ENCODE measurements at places on chromosomes 13 and 19.
A peak's percentile ranks its signal among the peaks of the same experiment; 100 is the strongest.

DNA sequence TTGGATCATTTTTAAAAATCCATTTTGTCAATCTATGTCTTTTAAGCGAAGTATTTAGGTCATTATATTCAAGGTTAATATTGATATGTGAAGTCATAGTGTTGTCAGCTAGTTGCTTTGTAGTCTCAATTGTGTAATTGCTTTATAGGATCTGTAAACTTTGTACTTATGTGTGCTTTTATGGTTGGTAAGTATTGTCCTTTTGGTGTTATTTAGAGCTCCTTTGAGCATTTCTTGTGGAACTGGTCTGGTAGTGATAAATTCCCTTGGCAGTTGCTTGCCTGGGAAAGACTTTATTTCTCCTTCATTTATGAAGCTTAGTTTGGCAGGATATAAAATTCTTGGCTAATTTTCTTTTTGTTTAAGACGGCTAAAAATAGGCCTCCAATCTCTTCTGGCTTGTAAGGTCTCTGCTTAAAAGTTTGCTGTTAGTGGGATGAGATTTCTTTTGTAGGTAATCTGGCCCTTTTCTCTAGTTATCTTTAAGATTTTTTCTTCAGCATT, 368.8 kb downstream of the SPRY2 start:
- DNase-seq = no peak

GRCh38 chr19:28208745-28209144, 1004.2 kb downstream of the UQCRFS1 start:
- no peak for DNase-seq

DNA sequence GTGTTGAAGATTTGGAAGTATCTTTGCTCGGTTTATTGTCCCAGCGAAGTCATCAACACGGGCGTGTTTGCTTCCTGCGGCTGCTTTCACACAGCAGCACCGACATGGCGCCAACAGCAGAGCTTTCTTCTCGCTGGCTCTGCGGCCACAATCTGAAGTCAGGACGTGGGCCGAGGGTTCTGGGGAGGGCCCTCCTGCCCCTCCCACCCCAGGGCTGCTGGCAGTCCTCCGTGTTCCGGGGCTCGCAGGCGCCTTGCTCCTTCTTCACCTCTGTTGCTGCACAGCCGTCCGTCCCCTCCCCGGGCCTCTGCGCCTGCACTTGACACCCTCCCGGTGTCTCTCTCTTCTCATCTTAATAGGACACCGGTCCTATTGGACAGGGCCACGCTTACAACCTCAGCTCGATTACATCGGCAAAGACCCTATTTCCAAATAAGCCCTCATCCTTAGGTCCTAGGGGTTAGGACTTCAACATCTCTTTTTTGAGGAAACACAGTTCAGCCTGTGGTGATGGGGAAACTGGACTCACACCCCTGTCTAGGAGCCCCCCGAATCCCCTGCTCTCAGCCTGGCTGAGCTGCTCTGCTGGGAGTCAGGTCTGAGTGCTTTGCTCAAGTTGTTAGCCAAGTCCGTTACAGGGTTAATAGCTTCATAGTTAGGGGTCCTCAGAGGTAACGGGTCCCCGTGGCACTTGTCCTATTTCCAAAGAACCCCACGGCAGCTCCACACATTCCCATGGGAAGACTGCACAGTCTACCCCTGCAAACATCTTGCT, 2.7 kb upstream of the TEX29 start:
- DNase-seq = no peak

DNA sequence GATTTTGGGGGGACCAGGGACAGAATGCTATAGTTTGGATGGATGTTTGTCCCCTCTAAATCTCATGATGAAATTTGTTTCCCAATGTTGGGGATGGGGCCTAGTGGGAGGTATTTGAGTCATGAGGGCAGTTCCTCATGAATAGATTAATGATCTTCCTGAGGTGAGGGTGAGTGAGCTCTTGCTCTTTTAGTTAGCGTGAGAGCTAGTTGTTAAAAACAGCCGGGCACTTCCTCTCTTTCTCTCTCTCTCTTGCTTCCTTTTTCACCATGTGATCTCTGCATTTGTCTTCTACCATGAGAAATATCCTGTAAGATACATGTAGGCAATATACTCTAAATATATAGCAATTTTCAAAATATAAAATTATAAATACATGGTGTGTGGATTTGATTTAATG, 290.8 kb upstream of the PCDH9 start:
- DNase-seq = no peak

DNA sequence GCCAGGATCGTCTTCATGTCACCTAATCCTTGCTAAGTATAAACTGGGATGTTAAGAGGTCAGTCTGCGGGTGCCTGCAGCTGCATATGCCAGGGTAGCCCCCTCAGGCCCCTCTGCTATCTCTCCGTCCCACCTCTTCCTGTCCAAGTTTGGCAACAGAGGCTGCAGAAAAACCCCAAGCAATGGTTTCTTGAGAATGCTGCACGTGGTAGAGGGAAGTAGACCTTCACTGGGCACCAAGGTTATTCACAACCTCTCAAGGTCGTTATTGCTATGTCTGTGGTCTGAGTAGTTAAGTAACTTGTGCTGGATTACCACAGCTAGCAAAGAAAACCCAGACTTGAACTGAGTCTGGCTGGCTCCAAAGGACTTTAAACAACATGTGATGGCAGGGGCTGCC, 77.9 kb upstream of the XPO4 start:
- DNase-seq = no peak

DNA sequence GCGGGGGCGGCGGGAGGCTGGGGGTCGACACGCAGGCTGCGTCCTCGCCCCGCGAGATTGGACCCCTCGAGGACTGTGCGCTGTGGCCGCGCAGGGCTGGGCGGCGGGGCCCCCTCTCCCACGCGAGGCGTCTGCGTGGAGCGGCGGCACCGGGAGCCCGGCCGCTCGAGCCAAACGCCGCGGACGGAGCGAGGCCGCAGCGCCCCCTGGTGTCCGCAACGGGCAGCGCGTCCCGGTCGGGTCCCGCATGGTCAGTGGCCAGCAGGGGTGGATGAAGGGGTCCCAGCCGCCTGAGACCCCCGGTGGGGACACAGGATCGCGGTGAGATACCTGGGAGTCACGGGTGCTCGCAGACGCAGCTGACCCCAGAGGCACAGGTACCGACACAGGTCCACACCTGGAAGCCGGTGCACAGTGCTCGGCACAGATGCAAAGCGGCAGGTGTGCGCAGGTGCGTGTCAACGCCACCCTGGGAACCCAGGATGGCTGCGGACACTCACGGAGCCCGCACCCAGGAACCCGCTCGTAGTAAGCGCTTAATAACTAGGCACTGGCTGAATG, 2.1 kb upstream of the CIRBP start:
- DNase-seq = no peak

GRCh38 chr13:86757236-86757978, 913.8 kb upstream of the SLITRK5 start:
- peak; percentile 52 for DNase-seq

- DNase-seq = no peak
Observed at GRCh38 chr13:111568290-111568689, 247.8 kb downstream of the TEX29 start.

DNA sequence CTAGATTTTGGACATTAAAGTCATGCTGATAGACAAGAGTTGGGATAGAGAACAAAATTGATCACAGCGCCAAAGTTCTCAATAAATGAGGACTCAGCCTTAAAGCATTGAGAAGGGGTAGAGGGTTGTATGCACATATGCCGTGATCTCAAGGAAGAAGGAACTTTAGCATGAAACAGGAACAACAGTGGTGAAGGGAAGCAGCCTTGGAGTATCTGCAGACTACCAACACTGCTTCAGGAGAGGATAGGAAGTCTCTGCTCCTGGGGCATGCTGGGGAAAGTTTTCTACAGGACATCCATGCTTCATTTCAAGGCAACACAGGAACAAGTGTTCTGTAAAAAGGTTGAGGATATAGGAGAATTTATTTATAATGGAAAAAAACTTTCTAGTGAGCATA, 111.9 kb upstream of the MLNR start:
- DNase-seq = no peak

GRCh38 chr13:43088093-43088511, 64.7 kb downstream of the DNAJC15 start:
- no peak for DNase-seq

DNA sequence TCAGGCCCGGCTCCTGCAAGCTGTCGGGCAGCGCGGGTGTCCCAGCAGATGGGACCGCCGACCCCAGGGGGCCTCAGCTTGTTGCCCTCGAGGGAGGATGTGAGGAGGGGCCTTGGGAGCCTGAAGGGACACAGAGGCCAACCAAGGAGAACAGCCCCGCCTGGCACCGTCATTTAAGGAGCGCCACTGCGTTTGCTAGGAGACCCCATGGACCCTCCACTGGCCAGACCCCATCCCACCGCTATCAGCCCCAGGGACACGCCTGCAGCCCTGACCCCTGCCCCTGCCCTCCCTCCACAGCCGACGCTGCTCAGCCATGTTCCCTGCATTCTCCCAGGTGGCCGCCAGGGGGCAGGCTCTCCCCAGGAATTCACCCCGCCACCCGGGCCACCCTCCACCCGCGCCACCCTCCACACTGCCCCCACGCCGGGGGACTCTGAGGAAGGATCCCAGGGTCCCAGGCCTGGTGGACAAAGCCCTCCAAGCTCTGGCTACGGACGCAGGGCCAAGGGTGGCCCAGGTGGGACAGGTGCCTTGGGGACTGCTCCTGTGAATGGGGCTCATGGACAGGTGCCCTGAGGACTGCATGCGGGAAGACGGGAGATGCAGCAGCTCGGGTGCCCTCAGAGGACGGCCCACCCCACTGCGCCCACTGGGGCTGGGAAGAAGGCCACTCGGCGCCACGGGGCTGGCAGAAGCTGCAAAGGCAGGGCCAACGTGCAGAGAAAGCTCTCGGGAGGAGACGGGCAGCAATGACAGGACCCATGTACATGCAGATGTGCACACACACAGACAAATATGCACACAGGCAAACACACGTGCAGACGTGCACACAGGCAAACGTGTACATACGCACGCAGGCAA, 34.4 kb downstream of the PIP5K1C start:
- DNase-seq = no peak

GRCh38 chr19:35870798-35871197, 2.4 kb downstream of the APLP1 start:
- no peak for DNase-seq

DNA sequence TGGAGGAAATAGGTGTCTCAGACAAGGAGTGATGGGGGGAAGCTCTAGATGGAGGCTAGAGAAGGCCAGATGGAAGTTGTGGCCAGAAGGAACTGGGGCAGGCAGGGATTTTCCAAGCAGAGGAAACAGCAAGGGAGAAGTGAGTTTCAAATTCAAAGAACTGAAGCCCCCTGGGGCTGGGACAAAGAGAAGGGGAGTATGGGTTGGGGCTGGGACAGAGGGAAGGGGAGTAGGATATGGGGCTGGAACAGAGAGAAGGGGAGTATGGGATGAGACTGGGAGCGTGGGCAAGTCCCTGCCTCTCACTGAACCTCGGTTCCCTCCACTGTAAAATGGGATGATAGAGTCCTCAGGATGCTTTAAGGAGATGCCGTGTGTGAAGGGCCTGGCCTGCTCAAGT, 1.9 kb upstream of the GTF2F1 start:
- peak; percentile 25 for DNase-seq

- no peak for DNase-seq
Observed at GRCh38 chr19:17202249-17202648, 12.9 kb upstream of the USE1 start.

DNA sequence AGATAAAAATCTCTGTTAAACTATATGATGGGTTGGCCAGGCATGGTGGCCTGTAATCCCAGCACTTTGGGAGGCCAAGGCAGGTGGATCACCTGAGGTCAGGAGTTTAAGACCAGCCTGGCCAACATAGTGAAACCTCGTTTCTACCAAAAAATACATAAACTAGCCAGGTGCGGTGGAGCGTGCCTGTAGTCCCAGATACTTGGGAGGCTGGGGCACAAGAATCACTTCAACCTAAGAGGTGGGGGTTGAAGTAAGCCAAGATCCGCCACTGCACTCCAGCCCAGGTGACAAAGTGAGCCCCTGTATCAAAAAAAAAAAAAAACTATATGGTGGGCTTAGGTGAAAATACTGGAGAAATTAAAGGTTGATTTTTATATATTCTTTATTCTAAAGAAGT, 11.3 kb downstream of the TBC1D4 start:
- no peak for DNase-seq

DNA sequence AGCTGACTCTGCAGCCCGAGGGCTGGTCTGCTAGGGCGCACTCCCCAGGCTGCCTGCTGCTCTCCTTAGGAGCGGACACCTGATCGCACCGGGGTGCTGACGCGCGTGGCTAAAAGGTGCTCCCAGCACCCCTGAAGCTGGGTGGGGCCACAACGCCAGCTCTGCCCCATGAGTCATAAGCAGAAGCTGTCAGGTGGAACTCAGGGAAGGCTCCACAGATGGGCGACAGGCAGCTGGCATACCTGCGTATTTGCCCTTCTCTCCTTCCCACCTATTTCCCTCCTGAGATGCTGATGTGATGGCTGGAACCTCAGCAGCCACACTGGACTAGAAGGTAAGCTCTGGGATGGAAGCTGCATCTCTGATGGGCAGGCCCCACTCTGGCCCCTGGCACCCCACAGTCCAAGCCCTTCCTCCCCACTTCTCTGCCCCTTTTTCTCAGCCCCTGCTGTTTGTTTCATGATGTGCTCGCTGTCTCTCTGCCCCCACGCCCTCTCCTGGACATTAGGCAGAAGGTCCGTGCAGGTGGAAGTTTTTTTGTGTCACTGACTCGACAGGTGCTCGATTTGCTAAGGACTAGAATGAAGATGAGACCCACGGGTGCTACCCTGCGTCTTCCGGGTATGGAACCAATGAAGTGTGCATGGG, 30.3 kb upstream of the CACTIN start:
- no peak for DNase-seq

DNA sequence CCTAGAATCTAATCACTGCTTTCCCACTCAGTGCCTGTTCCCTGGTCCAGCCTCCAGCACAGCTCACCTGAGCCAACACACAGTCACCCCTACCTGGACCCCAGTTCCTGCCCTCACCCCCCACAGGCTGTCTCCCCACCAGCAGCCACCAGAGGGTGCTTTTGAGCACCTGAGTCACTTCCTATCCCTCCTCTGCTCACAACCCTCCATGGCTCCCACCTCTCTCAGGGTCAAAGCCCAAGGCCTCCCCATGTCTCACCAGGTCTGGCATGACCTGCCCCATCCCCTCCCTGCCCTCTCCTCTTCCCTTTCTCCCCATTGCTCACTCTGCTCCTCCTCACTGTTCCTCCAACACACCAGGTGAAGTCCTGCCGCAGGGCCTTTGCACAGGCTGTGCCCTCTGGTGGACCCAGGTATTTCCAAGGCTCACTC, 7.1 kb upstream of the DPP9 start:
- no peak for DNase-seq

- no peak for DNase-seq
Observed at GRCh38 chr13:76971215-76971614, 20.7 kb upstream of the CLN5 start.

DNA sequence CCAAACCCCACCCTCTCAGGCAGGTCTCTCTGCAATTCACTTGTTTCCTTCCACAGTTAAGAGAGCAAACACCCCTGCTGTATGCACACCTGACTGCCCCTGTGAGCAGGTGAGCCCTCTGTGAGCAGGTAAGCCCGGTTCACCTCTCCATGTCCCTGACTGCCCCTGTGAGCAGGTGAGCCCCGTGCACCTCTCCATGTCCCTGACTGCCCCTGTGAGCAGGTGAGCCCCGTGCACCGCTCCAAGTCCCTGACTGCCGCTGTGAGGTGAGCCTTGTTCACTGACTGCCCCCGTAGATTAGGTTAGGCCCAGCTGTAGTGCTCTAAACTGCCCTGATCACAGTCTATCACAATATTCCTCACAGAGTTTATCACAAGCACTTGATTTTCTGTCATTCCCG, 29.2 kb downstream of the TMTC4 start:
- no peak for DNase-seq

- no peak for DNase-seq
Observed at GRCh38 chr19:1270213-1270853, 1.2 kb downstream of the CIRBP start.

- DNase-seq = no peak
Observed at GRCh38 chr13:112647256-112647655, 42.6 kb upstream of the ATP11A start.
